ENCODE measurements at places on chromosomes 12 and 14.

GRCh38 chr12:67275380-67275913, 6.3 kb downstream of the CAND1 start:
- DNase-seq, result no peak

DNA sequence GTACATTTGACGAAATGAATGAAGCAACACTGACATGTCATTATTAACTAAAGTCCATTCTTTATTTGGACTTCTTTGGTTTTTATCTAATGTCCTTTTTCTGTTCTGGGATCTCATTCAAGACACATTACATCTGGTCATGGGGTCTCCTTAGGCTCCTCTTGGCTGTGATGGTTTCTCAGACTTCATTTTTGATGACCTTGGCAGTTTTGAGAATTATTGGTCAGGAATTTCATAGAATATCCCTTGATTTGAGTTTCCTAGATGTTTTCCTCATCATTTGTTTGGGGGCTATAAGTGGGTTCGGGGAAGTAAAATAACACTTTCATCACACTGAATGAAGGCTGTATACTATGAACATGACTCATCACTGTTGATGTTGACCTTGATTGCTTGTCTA, 770.6 kb downstream of the AACS start:
- no peak for DNase-seq

DNA sequence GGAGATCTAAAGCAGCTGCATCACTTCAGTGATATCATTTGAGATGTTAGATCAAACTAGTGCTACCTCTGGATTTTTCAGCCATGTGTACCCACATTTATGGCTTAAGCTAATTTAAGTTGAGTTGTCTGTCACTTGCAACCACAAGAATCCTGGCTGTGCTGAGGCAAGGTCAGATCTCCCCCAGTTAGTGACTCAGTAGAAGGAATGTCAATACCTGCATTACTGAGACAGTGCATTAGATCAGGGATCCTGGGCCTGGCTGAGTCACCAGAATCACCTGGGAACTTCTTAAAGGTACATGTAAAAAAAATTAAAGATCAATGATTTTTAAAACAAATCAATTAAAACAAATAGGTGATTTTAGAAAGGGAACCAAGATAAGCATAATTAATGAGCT, 84.6 kb upstream of the GRIN2B start:
- no peak for DNase-seq

DNA sequence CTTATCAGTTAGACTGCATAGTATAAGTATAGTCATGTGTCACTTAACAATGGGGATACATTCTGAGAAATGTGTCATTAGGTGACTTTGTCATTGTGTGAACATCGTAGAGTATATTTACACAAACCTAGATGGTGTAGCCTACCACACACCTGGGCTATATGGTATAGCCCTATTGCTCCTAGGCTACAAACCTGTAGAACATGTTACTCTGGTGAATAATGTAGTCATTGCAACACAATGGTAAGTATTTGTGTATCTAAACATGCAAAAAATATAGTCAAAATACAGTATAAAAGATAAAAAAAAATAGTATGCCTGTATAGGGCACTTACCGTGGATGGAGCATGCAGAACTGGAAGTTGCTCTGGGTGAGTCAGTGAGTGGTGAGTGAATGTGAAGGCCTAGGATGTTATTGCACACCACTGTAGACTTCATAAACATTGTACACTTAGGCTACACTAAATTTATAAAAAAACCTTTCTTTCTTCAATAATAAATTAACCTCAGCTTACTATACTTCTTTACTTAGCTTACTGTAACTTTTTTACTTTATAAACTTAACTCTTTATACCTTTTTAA, 40.3 kb upstream of the ANKS1B start:
- DNase-seq, result no peak

DNA sequence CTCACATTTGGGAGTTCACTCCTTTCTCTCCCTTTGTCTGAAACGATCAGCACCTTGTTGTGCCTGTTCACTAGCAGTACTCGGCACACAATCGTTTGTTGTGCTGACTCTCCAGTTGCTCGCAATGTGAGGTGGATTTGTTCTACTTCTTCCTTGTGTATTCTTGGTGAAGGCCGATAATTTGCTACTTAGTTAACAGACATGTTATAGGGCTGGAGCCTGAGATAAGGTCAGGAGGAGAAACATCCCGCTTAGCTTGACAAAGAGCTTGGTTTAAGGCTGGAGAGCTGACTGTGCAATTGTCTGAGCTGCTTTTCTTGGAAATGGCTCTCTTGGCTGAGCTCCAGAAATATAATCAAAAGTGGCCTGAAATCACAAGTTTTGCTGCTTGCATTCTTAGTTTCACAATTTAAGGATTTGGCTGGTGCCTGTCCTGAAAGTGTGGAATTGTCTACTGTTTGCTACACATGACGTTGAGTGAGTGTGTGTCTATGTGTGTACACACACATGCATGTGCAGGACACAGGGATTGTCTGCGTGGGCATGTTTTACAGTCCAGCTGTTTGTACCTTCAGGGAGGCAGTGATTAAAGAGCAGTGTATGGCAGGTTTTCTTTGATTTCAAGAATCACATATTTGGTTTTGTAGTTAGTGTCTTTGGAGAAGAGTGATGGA, 77.7 kb downstream of the ARF6 start:
- no peak for DNase-seq

- DNase-seq, result no peak
Measured at GRCh38 chr14:104813286-104813685, 12.4 kb downstream of the ZBTB42 start.

DNA sequence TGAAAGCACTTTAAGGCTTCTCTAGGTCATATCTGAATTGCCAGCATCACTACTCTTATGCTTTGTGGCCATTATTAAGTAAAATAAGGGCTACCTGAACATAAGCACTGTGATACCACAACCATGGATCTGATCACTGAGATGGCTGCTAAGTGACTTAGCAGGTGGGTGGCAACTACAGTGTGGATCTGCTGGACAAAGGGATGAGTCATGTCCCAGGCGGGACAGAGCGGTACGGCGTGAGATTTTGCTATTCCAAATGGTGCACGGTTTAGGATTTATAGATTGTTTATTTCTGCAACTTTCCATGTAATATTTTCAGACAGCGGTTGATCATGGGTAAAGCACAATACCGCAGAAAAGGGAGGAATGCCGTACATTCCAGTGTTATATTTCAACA, 39.4 kb downstream of the MLXIP start:
- no peak for DNase-seq

DNA sequence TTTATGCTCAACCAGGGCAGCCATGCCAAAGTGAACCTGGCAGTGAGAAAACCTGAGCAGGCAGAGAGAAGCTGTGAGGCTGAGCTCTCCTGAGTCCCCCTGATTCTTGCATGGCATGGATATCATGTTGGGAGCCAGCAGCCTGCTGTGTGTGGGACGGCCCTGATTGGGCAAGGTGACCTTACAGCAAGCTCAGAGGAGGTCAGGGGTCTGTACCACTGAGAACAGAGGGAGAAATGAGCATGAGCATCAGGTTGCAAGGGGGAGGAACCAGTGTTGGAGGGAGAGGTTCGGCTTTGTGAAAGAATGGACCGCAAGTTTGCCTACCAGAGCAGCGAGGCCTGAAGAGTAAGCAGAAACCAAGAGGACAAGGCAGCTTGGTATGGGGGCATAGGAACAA, 59.1 kb upstream of the PTGR2 start:
- DNase-seq, result no peak

- DNase-seq, result no peak
Measured at GRCh38 chr14:101075801-101076413, 172.4 kb upstream of the RTL1 start.

DNA sequence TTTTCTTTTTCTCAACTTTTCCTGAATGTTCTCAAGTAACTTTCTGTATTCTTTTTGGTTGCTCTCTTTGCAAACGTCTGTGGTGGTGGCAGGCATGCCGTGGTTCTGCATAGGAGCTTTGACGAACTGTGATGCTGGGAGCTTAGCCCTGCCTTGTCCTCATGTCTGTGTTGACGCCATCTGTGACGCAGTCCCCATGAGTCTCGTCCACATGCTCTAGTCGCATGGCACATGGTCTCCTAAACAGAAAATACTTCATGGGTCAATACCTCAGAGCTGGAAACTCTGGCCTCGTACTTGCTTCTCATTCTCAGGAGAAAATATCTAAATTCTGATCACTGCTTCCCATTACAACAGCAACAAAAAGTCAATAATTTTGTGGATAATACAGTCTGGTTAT, 50.3 kb upstream of the DYNC1H1 start:
- DNase-seq, result no peak

DNA sequence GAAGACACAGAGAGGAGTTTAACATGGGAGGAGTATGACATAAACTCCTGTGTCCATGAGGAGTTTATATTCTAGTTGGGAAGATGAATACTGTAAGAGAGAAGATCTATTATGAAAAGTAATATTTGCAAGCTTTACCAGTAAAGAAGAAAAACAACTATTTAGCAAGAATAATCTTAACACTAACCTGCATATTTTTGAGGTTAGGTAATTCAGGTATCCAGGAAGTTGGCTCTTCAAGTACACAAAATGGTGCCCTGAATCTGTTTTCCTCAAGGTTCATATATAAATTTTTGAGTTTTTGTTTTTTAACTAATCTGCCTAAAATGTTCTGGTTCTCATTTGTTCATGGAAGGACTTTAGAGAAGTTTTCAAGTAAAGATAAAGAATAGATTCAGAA, 33.9 kb upstream of the KCNMB4 start:
- DNase-seq, result no peak

DNA sequence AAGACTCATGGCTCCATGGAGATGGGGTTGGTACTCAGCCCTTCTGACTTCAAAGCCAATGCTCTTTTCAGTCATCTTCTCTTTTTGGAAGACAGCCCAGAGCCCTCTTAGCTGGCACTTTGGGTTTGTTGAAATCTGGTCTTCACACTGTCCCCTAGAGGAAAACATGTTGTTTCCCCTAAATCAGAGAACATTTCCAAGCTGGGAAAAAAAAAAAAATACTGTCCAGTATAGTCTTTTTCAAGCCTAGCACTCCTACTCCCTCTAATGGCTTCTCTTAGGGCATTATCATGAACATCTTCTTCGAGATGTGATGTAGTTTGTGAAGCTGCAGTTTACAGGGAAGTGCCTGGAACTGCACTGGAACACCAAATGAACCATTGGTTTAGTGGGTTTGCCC, 3.0 kb upstream of the ZC3H14 start:
- DNase-seq, result no peak

GRCh38 chr12:112230136-112230535, 104.8 kb downstream of the TRAFD1 start:
- no peak for DNase-seq

DNA sequence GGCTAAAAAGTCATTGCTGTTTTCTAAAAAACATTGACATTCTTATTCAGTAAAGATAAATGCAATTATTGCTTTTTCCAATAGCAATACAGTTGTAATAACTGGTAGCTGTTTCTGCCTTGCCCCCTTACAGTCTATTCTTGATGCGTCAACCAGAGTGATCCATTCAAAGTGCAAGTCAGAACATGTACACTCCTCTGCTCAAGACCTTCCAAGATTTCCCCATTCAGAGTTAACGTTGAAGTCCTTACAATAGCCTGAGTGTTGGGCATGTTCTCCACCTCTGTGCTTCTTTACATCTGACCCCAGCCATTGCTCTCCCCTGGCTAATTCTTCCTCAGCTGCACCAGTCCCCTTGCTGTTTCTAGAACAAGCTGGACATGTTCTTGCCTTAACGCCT, 24.3 kb downstream of the VRK1 start:
- no peak for DNase-seq

GRCh38 chr12:51904951-51905470, 2.3 kb upstream of the ACVRL1 start:
- DNase-seq, result no peak

- DNase-seq, result no peak
Measured at GRCh38 chr14:74683406-74683805, 29.5 kb downstream of the AREL1 start.

DNA sequence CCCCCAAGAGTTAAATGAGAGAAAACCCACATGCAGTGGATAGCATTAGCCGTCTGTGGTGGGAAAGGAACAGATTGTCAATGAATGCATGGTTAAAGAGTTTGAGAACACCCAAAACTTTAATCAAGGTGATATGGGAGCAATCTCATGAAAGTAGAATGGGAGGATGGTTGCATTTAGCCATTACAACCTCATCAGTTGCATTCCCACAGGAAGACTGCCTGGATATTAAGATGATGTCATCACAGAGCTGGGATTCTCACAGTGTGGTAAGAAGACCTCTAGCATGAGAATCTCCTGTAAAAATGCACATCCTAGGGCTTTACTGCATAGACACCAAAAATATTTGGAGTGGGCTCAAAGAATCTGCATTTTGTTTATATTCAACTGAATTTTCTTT, 284.9 kb downstream of the RGS6 start:
- DNase-seq, result no peak

DNA sequence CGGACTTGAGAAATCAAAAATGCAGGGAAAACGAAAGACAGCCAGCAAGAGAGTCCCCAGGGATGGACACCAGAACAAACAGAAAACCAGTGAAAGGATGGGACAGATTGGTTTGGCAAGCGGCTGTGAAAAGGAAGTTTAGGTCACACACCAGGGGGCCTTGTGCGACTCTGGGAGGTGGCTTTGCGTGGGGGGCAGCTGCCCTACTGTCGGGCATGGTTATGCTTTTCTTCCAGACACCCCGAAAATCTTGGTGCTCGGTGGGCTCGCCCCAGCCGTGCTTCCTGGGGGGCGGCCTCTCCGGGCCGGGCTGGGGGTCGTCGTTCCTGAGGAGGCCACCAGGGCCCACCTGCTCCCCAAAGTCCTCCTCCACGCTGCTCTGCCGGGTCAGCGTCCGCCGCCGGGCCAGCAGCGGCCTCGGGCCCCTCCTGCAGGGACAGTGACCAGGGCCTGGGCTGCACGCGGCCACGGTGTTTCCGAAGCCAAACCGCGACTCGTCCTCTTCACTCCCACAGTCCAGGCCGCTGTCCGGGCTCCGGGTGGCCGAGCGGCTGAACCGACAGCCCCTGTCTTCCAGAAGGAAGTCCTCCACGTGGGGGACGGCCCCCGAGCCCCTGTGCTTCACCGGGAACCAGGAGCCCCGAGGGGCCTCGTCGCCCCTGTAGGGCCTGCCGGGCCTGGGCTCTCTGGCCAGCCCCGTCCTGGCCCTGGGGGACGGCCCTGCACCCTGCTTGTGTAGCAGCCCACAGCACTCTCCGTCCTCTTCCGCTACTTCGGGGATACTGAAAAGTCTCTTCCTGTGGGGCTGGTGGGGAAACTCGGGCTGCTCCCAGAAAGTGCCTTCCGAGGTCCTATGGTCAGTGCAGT, 86.5 kb downstream of the PIWIL1 start:
- no peak for DNase-seq

GRCh38 chr14:88628033-88628432, 65.2 kb downstream of the ZC3H14 start:
- DNase-seq, result no peak

DNA sequence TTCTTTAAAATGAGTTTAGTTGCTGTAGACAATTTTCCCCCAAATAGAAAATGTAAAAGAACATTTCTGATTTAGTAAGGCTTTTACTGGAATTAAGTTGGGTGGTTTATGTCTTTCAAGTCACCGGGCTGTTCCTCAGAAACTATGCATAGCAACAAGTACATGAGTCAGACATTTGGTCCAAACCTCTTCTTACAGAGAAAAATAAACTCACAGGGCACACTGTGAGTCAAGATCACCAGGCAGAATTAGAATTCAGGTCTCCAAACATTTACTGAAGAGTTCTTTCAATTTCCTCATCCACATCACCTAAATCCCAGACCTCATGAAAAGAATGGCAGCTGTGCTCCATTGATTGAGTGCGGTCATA, 476.1 kb upstream of the SOX5 start:
- no peak for DNase-seq

- DNase-seq, result peak; percentile 40
Measured at GRCh38 chr12:104456950-104457745, 400 bp downstream of the CHST11 start.

All from activated CD4-positive, alpha-beta T cell treated with anti-CD3 and anti-CD28 coated beads for 24 hours (primary cell).